T-helper 1 cell treated with Interleukin-12 subunit alpha and Interleukin-12 subunit beta and Interleukin-4 antibody, amounts not matched to agents 30 ng/mL and 1 ng/mL, for 36 hours (primary cell): ENCODE measurements at places on chromosomes 11 and 22. TPM values are rescaled to one million over a fixed set of nuclear protein-coding genes. Genes with fewer than 3 reads are reported as not detected.

RASL10A gene
- 0.49 and 0.76 TPM in 2 replicates for total RNA-seq

PTGDR2 gene
- total RNA-seq = 0.12 and 0.34 TPM in 2 replicates

OR10A2 gene
- total RNA-seq = not detected in 2 replicates

HEPN1 gene
- total RNA-seq = not detected in 2 replicates

ST3GAL4 gene
- total RNA-seq = 7.8 and 8.4 TPM in 2 replicates

SAA4 gene
- not detected in 2 replicates for total RNA-seq

GNAZ gene
- 0.22 TPM in 1 of 2 replicates, not detected in the other for total RNA-seq

TREH gene
- total RNA-seq = not detected in 2 replicates

OR2D2 gene
- 0.20 TPM in 2 replicates for total RNA-seq

OR5P2 gene
- total RNA-seq = not detected in 2 replicates

PHF21B gene
- 0.51 TPM in 1 of 2 replicates, not detected in the other for total RNA-seq

ABCG4 gene
- not detected in 2 replicates for total RNA-seq

OR8G5 gene
- not detected in 2 replicates for total RNA-seq

CDON gene
- 0.83 and 2.2 TPM in 2 replicates for total RNA-seq

UBQLNL gene
- 0.12 and 0.34 TPM in 2 replicates for total RNA-seq

MUC5AC gene
- total RNA-seq = not detected in 2 replicates

MRGPRX4 gene
- total RNA-seq = not detected in 2 replicates

ASPHD2 gene
- total RNA-seq = 17.4 and 18.5 TPM in 2 replicates

RASD2 gene
- 0.05 TPM in 1 of 2 replicates, not detected in the other for total RNA-seq
